ENCODE measurements at places on chromosomes 4 and X.

- DNase-seq: peak; percentile 78
Measured at GRCh38 chr4:4667622-4668081, 125.8 kb upstream of the STX18 start.

DNA sequence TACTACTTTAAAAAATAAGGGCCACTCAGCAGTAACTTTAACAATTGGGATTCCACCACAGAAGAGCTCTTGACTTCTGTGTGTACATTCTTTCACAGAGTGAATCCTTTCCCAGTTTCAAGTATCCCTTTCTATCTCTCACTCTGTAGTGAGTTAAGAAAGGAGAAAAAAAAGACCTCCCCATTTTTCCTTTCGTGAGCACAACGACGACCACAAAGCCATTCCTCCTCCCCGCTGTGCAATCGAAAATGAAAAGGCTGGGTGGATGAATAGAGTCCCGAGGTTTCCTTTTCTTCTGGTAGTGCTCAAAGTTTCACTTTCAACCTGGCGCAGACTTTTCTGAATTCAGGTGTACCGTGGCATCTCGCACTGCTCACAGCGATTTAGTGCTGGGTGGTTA is 58.0 kb downstream of the TAB3 start:
- no peak for DNase-seq

- DNase-seq: no peak
Measured at GRCh38 chrX:16664074-16664473, 14.1 kb downstream of the S100G start.

DNA sequence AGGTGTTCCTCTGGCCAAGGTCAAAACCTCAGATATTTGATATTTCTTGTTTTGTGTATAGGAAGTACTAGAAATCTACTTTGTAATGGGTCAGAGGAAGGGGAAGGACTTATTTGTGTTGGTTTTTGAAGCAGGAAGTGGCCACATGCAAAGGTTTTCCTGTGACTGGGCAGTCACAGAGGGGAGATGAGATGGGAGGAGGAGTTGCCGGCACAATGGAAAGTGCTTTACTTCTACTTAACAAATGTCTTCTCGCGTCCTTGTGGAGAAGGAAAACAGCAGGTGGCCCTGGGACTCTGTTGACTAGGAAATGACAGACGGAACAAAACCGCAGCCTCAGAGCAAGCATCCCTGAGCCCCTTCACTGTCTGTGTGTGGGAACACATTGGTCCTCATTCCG is 46.6 kb downstream of the SHROOM2 start:
- DNase-seq: no peak

DNA sequence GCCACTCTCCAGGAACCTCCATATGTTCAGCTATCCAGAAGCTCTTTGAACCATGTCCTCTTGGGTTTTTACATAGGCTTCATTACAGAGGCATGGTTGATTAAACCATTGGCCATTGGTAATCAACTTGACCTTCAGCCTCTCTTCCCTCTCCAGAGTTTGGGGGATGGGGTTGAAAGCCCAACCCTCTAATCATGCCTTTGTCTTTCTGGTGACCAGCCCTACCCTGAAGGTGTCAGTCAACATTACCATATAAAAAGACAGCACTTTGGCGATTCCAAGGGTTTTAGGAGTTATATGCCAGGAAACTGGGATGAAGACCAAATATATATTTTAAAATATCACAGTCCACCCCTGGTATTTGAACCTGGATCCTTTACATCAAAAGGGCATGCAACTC is 222.5 kb downstream of the CHIC1 start:
- DNase-seq: no peak

GRCh38 chr4:172547724-172548123 is 620.9 kb upstream of the GALNT7 start:
- DNase-seq: no peak

GRCh38 chr4:114088481-114088880 is 109.0 kb upstream of the ARSJ start:
- peak; percentile 36 for DNase-seq

GRCh38 chrX:131729295-131729694 is 185.4 kb downstream of the OR13H1 start:
- no peak for DNase-seq

DNA sequence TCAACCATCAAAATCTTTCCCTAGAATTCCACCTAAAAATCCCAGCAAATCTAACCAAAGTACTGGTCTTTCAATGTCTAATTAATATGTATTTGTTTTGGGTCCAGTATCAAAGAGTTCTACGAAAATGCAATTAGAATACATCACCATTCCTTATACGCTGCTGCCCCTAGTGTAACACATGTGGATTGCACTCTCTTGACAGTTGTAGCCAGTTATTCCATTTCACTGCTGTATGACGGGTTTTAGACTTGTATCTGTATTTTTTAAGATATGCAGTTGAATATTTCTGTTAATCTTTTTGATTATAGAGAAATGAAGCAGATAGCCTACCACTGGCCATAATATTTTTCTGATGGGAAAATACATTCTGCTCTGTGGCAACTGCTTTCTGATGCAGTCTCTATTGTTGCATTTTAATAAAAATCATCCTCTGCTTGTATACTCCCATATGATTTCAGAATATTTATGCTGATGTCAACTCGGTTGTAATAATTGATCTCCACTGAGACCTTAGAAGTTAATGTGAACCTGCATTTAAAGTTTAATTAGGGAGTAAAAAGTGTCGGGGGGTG is 17.1 kb upstream of the PAGE2B start:
- DNase-seq: peak; percentile 6

DNA sequence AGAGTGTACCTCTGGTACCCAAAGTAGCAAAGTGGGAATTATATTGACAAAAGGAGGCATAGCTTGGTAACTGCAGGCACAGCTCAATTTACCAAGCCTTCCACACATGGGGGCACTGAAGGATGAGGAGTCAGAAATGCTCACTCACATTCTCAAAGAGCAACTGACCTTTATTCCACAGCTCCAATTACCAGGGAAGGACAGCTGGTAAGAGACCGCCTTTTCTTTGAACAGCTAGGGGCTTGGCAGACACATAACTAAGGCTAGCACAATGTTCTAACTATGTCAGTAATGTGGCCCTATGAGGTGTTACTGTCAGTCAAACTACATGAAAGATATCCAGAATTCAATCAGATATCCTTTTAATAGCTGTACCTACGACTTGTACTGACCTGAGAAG is 20.5 kb upstream of the STS start:
- DNase-seq: no peak

DNA sequence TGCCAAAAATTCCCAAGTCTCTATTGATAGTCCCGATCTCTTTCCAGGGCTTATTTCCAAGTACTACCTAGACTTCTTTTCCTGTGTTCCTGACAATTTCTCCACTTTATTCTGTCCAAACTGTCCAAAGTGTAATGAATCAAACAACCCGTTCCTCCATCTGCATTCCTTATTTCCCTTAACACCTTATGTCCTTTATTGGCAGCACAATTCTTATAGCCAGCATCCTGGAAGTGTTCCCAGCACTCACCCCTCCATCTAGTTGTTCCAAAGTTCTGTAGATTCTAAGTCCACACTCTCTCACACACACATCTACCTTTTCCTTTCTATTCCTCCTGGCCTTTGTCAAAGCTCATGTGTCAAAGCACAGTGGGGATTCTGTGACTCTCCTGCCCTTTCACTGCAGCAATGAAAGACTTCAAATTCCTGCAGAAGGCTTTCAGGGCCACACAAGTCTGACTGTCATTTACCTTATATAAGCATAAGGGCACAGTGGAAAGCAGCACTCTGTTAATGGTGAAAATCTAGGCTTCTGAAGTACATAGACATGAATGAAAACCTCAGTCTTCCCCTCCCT is 22.1 kb downstream of the LIMCH1 start:
- DNase-seq: no peak

DNA sequence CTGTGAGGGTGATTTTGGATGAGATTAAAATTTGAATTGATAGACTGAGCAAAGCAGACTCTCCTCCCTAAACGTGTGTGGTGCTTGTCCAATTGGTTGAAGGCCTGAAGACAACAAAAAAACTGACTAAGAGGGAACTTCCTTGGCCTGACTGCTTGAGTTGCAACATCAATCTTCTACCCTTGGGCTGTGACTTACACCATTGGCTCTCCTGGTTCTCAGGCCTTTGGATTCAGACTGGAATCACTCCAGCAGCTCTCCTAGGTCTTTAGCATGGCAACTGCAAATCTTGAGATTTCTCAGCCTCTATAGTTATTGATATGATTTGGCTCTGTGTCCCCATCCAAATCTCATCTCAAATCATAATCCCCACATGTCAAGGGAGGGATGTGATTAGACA is 49.7 kb upstream of the IGFBP7 start:
- DNase-seq: peak; percentile 22

- DNase-seq: peak; percentile 95
Measured at GRCh38 chr4:83284193-83285054, at the start of gene COQ2. Gene COQ2 (minus strand): TSS chr4:83284798. CDS start chr4:83284764, 34 bp downstream.

Data from AG10803 (cell line).